Foreskin keratinocyte (primary cell): ENCODE measurements at places on chromosomes 3 and 15. TPM values are rescaled to one million over a fixed set of nuclear protein-coding genes. Genes with fewer than 3 reads are reported as not detected.

LMOD3 gene
- not detected in 2 replicates for total RNA-seq

IQCF5 gene
- total RNA-seq, result not detected in 2 replicates

KBTBD12 gene
- not detected in 2 replicates for total RNA-seq

AEN gene
- total RNA-seq, result 47.6 and 50.0 TPM in 2 replicates

TUBGCP5 gene
- 17.9 and 19.4 TPM in 2 replicates for total RNA-seq
